ENCODE measurements at places on chromosomes 6 and 20. TPM values are rescaled to one million over a fixed set of nuclear protein-coding genes. Genes with fewer than 3 reads are reported as not detected.
A peak's percentile ranks its signal among the peaks of the same experiment; 100 is the strongest.

- no peaks in the 10 kb centered on the region for H3K27me3 ChIP-seq
- H3K4me3 ChIP-seq = no peak overlapping the region
- H3K4me1 ChIP-seq = no peaks in the 10 kb centered on the region
- H3K36me3 ChIP-seq = no peaks in the 10 kb centered on the region
Measured at GRCh38 chr6:113120224-113120581, 736.9 kb upstream of the MARCKS start.

DNA sequence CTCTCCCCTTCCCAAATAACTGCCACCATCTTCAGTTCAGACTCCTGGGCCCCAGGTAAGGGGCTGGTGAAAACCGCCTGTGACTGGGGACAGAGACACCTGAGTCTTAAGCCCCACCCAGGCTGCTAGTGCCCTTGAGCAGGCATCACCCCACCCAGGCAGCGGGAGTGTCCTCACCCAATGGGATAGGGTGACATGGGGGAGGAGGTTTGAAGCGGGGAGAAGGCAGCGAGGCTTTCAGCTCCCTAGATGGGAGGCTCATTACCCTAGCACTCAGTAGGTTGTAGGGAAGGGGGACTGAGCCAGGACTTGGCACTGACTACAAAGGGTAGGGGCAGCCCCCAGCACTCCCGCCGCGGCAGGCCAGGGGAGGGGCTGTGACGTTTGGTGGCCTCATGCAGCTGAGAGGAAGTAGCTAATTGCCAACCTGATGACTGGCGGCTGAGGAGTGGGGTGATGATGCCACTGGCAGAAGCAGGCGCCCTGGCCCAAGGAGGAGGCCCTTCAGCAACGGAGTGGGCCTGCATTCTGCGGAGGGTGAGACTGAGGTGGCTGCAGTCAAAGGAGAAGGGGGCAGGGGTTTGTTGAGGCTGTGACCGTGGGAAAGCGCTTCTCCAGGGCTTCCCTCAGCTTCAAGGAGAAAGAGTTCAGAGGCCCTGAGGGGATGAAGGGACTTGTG is 126.9 kb downstream of the MRPL14 start:
- H3K27me3 ChIP-seq = peaks cover 23% of the 10 kb centered on the region
- DNase-seq = peak; percentile 37
- H3K27ac ChIP-seq = peak overlapping the region; percentile 68
- no peaks in the 10 kb centered on the region for H3K36me3 ChIP-seq
- H3K4me3 ChIP-seq = no peak overlapping the region

DNA sequence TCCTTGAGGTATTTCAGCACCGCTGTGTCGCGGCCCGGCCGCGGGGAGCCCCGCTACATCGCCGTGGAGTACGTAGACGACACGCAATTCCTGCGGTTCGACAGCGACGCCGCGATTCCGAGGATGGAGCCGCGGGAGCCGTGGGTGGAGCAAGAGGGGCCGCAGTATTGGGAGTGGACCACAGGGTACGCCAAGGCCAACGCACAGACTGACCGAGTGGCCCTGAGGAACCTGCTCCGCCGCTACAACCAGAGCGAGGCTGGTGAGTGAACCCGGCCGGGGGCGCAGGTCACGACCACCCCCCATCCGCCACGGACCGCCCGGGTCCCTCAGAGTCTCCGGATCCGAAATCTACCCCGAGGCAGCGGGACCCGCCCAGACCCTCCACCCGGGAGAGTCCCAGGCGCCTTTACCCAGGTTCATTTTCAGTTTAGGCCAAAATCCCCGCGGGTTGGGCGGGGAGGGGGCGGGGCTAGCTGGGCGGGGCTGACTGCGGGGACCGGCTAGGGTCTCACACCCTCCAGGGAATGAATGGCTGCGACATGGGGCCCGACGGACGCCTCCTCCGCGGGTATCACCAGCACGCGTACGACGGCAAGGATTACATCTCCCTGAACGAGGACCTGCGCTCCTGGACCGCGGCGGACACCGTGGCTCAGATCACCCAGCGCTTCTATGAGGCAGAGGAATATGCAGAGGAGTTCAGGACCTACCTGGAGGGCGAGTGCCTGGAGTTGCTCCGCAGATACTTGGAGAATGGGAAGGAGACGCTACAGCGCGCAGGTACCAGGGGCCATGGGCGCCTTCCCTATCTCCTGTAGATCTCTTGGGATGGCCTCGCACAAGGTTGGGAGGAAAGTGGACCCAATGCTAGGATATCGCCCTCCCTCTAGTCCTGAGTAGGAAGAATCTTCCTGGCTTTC is 693 bp downstream of the HLA-F start:
- H3K27ac ChIP-seq = peak overlapping the region; percentile 93
- H3K27me3 ChIP-seq = peaks cover 46% of the 10 kb centered on the region
- peak; percentile 43 for DNase-seq
- no peaks in the 10 kb centered on the region for H3K36me3 ChIP-seq
- no peaks in the 10 kb centered on the region for H3K4me1 ChIP-seq
- H3K4me3 ChIP-seq = peak overlapping the region; percentile 84

DNA sequence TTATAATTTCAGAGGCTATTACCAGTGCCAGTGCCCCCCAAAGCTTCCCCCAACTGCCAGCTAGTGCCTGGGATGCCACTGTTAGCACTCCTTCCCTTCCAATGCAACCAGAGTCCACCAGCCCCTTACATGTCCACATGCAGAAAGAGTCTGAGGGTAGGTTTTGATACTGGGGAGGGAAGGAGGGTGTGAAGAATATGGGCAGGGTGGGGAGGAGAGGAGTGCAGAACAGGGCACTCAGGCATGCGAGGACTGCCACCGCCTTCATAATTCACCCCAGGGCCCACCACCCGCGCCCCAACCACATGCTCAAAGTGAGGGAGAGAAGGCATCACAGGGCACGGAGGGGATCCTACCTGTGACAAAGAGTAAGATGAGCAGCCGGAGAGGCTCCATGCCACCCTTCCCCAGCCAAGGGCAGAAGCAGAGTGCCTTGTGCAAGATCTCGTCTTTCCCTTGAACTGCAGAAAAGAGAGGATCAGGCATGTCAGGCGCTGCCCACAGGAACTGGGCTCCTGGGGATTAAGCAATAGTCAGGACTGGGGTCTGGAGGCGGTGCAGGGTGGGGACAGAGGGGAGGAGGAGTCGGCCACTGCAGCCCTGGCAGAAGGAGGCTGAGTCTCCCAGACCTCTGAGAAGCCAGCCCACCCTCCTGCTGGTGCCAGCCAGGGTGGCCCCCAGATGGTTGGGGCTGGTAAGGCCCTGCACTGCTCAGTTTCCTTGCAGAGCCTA is at the start of gene TREM2:
TSS of gene TREM2 (minus strand) at position 430 of the 732 bp plus-strand sequence. CDS start at position 396, 34 bp downstream.
- H3K27me3 ChIP-seq = peaks cover 10% of the 10 kb centered on the region
- no peaks in the 10 kb centered on the region for H3K4me1 ChIP-seq
- no peak within 1 kb of the TSS for H3K4me3 ChIP-seq
- H3K36me3 ChIP-seq = no peaks in the 10 kb centered on the region
- H3K27ac ChIP-seq = no peak within 1 kb of the TSS
- DNase-seq = no peak

GRCh38 chr6:117072781-117073180 is 192.6 kb upstream of the VGLL2 start:
- no peak overlapping the region for H3K4me3 ChIP-seq
- DNase-seq = no peak
- no peak overlapping the region for H3K27ac ChIP-seq
- no peaks in the 10 kb centered on the region for H3K4me1 ChIP-seq

DNA sequence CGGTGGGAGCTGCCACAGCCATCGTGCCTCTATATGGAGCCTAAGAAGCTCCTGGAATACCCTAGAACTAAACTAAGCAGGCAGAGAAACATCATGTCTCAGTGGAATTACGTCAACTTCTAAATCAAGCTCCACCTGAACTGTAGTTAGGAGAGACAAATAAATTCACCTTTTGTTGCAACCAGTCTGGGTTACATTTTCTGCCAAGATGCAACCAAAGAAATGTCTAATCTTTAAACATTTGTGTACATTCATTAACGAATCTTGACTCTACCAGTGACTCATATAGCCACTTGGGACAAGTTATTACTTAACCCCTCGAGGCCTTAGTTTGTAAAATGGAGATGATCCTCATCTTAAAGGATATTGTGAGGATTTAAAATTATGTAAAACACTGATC is 8.9 kb downstream of the PTPRK start:
- H3K27ac ChIP-seq = no peak overlapping the region
- no peaks in the 10 kb centered on the region for H3K4me1 ChIP-seq
- H3K36me3 ChIP-seq = no peaks in the 10 kb centered on the region
- H3K27me3 ChIP-seq = no peaks in the 10 kb centered on the region
- no peak for DNase-seq
- no peak overlapping the region for H3K4me3 ChIP-seq

The RWDD2A gene
- total RNA-seq = 1.8 TPM
